ENCODE measurements at places on chromosomes 7 and 10.

DNA sequence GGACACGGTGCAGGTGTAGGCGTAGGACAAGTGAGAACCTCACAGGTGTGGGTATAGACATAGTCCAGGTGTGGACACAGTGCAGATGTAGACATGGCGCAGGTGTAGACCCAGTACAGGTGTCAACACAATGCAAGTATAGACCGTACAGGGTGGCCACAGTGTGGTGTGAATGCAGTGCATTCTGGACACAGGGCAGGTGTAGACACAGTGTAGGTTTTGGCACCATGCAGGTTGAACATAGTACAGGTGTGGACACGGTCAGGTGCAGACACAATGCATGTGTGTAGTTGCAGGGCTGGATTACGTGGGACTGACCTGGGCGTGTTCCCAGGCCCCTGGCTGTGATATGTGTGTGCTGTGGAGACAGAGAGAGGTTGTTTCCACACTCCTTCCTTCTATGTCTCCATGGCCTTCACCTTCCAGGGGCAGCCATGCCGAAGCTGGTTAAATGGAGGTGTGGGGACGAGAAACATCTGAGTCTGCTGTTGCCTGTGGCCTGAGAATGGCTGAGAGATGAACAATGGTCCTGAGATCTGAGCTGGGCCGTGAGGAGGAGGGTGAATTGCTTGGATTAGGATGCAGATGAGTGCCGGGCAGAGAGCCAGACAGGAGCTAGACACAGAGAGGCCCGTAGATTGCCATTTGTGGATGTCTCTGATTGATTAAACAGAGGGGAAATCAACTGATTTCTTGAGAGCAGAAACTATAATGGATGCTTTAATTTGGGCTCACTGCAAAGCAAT lies 343.9 kb upstream of the SHH start:
- DNase-seq, result no peak

GRCh38 chr7:101862280-101863220 lies 45.1 kb downstream of the CUX1 start:
- DNase-seq, result no peak

GRCh38 chr10:47077941-47078340 lies 166.7 kb downstream of the PTPN20 start:
- DNase-seq, result no peak

DNA sequence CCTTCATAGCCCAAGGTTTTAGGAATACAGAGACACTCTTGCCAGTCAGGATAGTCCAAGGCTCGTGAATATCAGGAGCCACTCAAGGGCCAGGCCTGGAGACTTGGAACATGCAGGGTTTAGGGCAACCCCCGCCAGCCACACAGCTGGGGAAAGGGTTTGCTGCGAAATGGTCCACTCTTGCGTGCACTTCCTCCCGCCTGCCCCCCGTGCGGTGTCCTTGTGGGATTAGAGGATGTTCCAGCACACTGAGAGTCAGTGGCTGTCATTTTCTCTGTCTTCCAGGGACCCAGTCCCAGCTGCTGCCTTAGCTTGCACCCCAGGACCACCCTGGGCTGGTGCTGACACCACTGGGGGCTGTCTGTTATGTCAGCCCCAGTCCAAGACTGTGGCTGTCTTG lies 38.5 kb downstream of the POR start:
- DNase-seq, result no peak

DNA sequence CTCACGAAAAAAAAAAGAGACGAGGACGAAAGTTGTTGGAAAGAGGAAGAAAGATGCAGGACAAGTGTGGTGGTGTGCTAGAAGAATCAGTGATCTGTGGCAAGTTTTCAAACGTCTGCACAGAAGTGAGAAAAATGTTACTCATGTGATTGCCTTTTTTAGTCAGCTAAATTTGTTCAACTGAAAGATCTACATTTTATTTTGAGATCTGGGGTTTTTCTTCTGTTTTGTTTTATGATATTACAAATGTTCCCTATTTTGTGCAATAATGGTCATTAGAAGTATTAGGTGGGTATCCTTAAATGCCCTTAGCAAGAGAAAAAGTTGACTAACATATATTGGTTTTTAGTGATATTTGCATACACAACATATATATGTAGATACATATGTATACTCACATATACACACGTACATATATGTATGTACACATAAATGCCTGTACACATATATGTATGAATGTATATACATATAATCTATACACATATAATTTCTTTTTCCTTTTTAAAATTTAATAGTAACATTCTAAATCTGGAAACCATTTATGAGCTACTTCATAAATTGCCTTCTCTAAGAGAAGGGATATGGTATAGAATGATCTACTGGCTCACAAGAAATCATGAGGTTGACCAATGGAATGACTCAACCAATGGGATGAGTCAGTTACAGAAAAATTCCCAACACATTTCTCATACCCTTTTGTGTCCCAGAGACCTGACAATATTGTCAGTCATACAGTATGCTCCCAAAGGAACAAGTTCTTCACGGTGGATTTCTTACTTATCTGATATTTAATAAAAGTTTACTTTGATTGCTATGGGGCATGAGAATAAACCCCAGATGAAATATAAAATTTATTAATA lies 38.4 kb downstream of the SLC39A12 start:
- DNase-seq, result no peak

GRCh38 chr10:71475243-71475871 lies 78.6 kb downstream of the CDH23 start:
- no peak for DNase-seq

- DNase-seq, result no peak
Observed at GRCh38 chr10:659688-660141, 29.8 kb downstream of the DIP2C start.

DNA sequence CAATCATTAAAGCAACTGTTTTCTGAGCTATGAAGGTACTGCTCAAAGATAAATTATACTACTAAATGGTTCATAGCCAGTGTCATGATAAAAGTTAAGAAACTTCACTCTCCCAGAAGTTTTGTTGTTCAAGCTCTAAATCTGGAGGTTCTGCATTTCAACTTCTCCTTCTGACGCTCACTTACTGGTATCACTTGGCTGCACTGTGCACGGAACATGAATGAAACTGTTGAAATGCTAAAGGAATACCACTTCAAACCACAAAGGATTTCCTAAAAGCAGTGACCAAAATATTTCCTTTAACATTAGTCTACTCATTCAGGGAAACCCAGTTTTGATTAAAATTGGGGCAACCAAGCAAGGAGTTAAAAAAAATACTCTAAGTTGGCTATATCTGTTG lies 93.6 kb downstream of the UBE2H start:
- no peak for DNase-seq

DNA sequence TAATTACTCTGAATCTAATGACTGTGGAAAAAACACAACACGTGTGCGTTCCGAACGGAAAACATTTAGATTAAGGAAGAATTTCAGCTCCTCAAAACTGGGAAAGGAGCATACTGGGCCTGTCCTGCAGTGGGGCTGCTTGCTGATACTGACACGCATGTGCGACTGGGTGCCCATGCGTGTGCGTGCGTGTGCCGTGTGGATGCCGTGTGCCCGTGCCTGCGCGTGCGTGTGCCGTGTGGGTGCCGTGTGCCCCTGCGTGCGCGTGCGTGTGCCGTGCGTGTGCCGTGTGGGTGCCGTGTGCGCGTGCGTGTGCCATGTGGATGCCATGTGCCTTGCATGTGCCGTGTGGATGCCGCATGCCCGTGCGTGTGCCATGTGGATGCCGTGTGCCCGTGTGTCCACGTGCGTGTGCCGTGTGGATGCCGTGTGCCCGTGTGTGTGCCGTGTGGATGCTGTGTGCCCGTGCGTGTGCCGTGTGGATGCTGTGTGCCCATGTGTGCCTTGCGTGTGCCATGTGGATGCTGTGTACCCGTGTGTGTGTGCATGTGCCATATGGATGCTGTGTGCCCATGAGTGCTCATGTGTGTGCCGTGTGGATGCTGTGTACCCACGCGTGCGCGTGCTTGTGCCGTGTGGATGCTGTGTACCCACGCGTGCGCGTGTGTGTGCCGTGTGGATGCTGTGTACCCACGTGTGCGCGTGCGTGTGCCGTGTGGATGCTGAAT lies 28.2 kb downstream of the PWWP2B start:
- no peak for DNase-seq

DNA sequence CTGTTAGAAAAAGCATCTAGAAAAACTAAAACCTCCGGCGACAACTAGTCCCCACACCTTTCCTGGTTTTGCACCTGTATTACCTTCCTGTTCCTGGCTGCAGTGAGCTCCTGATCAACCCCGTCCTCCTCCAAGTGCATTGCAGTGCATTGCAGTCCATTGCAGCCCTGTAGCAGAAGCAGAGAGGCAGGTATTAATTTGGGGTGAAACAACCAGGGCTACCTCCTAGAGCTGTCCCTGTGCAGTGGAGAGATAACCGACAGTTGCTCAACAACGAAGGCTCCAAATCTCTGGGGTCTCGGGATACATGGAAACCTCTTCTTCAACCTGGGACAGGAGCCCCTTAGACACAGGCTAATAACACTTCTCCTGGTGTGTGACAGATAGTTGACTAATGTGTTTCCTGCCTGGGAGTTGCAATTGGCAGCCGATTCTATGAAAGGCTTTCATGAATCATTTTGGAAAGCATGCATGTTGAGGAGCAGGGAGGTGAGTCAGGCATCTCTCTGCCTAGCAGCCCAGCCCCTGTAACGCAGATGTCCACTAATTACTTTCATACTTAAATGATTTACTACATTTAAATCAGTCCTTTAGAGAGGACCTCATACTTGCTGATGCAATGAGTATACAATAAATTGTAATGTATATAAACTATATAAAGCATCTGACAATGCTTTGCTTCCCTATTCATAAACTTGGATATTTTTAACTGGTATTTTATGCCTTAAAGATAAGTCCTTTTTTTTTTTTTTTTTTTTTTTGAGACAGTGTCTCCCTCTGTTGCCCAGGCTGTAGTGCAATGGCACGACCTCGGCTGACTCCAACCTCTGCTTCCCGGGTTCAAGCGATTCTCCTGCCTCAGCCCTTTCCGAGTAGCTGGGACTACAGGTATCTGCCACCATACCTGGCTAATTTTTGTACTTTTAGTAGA lies 59.0 kb downstream of the PRR15 start:
- DNase-seq, result no peak

DNA sequence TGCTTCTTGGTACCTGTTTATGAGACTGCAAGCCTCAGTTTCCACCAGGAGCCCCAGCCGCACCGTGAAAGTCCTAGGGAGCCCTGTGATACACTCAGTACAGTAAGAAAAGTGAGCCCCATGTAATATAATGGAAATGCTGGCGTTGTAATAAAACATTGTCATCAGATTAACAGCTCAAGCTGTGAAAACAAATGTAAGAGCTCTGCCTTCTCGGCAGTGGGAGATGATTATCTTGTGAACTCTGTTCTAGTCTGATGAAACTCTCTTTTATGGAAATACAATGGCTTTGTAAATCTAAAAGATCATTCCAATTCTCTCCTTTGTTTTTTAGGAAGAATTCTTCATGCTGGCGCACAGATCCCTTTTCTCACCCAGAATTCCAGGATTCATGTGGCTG lies 299.9 kb downstream of the ABCA13 start:
- DNase-seq, result no peak

GRCh38 chr10:3548076-3548475 lies 236.9 kb downstream of the KLF6 start:
- no peak for DNase-seq

GRCh38 chr7:40944981-40945585 lies 757.8 kb downstream of the INHBA start:
- no peak for DNase-seq

DNA sequence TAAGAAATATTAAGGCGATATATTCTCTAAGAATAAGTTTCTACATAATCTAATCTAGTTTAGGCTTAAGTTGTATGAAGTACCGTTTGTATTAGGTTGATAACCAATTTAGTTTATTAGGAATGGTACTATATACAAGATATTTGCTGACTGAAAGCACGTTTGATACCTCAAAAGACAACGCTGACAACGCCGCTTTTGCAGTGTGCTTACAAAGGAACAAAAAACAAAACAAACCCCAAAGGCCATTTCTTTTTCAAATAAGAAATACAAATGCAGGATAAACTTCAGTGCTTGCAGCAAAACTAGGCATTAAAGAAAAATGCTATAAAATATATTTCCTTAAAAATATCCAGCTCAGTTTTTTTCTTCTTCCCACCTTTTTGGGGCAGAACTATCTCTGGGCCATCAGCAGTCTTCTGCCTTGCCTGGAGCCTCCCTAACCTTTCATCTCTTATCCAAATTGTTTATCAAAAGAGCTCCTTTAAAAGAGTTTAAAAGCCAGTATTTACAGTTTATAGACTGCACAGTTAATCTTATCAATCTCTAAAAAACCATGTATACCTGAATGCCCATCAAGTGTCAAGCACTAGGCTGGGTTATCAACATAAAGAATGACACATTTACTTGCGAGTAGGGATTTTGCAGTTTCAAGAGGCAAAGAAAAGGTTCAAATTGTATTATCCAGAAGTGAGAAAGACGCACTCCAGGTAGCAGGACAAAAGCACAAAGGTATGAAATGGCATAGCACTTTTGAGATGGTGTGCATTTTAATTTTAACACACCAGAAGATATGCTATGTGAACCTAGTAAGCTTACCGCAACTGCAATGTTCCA lies 4.1 kb upstream of the KMT2E start:
- DNase-seq, result no peak

GRCh38 chr7:115009736-115010440 lies 88.0 kb downstream of the MDFIC start:
- no peak for DNase-seq

DNA sequence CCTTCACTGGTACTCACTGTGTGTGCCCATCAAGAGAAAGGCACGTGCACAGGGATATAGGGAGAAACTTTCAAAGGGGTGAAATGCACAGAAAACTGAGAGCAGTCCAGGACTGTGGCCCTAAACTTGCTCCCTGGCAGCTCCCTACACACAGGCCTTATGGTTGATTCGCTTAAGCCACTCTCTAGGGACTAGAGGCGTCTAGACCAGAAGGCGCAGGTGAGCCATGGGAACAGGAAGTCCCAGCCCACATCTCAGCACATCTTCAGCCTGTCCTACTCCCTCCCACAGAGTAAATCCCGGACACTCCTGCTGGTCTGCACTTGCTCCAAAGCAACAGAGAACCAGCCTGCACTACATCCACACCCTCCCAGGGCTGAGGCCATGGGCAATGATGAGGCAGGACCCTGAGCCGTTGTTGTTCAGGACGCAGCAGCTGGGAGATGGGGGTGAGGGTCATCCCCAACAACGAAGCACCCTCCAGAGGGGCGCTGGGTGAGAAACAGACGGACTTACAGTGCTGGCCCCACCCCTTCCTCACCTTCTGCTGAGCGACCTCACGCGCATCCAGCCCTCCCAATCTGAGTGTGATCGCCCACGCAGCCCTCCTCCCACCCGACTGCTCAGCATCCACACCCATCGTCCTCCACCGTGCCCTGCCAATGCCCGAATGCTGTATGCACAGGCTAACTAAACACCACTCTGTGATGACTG lies 109.3 kb downstream of the TNS3 start:
- no peak for DNase-seq

GRCh38 chr7:159004411-159004810 lies 140.3 kb downstream of the VIPR2 start:
- peak; percentile 42 for DNase-seq

DNA sequence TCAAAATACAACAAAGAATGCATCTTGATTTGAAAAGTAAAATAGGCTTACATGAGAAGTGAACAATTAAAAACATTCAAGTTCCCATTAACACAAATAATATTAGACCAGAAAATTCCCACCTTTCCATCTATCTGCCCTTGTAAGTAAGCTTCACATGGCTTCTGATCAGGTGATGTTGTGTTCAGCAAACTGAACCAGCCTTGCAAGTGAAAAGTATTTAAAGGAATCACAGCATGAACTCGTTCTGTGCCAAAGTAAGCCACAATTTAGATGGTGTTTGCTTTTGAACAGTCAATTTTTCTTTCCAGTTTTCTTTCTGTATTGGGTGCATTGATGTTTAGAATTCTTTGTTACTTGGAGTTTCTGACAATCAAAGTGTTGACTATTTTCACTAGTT lies 347.9 kb downstream of the TNS3 start:
- DNase-seq, result no peak
